ENCODE measurements at places on chromosomes 1 and 21.

DNA sequence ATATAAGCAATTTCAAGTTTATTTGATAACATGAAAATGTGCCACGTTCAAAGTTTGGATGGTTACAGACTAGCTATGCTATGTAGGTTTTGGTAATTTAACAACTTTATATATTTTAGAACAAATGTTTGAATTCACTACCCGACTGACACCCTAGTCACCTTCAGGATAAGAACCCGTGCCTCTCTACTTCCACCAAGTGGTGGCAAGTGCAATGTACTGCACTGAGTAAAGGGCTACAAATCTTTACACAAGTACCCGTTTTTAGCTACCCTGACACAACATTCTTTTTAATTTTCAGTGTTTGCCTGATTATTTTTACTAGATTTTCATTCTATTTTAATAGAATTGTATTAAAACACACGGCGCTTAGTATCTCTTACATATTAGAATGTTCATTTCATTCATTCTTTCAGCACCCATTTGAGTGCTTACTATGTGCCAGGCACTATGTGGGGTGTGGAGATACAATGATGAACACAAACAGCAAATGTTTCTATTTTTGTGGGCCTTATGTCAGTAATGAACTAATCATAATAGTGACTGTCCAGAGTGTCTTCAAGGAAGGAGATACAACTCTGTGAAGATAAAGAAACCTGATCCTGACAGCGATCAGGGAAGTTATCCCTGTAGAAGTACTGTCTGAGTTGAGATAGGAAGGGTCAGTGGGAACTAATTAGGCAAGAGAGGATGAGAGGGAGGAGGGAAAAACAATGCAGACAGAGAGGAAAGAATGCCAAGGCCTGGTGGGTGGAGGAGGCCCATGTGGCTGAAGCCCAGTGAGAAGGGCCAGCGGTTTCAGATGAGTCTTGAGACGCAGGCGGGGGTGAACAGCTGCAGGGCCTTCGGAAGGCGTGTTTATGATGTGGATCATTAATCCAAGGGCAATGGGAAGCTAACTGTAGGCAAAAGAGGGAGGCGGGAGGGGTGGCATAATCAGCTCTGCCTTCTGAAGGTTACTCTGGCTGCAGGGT is 3.8 kb downstream of the LCA5L start:
- DNase-seq: no peak

- DNase-seq: no peak
These were observed 53.9 kb downstream of the GALNT2 start for GRCh38 chr1:230120921-230121381.

DNA sequence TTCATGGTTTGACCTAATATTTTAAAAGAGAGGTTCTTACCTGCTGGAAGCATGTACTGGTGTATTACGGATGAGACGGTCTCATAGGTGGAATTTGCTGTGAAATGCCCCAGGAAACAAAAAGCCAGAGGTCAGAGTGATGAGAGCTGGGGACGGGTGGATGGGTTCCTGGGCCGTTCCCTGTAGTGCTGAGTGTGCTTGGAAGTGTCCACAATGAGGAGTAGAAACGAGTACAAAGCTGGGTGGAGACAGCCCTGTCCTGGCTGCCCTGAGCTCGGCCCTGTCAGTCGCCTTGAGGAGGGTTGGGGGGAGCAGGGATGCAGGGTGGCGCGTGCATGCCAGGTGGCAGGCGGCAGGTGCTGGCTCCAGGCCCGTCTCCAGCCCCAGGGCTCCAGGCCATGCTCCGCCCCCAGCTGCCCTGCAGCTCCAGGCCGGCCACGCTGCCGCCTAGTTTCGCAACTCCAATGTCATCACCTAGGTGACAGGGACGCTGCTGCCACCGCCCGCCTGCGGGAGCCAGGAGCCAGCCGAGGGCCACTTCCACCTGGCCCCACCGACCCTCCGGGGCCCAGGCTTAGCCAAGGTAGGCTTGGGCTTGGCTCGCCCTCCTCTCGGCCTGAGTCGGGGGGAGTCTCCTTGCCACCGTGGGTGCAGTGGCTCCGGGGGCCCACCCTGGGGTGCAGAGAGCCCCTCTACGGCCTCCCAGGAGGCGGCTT is 16.4 kb downstream of the TP73 start:
- no peak for DNase-seq

DNA sequence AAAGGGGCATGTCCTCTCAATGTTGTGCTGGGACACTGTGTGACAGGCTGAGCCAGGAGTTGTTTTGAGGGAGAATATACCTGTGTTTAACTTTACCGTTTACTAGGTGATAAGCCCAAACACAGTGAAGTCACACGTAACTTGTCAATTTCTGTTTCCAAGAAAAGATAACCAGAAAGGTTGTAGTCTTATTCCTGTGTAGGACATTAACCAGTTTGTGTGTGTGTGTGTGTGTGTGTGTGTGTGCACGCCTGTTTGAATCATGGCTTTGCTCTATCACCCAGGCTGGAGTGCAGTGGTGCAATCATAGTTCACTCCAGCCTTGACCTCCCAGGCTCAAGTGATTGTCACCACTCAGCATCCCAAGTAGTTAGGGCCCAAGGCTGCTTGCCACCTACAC is 83.6 kb downstream of the MRPS6 start:
- DNase-seq: no peak

DNA sequence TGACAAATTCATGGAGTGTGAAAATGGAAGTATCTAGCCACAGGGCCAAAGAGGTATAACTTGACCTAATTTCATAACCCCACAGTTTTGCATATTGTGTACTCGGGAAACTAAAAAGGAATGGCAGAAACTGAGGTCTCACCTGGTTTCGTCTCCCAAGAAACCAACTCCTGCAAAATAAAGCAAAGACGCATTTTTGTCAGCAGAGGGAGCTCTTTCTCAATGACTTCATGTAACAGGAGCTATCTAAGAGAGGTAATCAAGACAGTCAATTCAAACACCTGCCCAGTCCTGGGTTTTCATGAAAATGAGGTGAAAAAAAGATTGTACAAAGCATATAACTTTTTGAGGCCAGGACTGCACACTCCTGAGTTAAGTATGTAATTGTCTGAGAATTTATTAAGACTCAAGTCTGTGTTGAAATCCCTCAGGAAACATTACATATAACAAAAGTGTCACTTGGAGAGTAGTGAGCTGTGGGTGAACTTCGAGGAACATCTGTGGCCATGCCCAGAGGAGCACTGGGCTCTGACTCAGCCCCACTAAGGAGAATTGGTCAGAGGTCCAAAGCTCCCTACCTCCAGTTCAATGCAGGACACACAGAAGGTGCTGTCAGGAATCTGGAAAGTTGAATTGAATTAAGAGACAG is 17.6 kb downstream of the FCRL4 start:
- DNase-seq: no peak

DNA sequence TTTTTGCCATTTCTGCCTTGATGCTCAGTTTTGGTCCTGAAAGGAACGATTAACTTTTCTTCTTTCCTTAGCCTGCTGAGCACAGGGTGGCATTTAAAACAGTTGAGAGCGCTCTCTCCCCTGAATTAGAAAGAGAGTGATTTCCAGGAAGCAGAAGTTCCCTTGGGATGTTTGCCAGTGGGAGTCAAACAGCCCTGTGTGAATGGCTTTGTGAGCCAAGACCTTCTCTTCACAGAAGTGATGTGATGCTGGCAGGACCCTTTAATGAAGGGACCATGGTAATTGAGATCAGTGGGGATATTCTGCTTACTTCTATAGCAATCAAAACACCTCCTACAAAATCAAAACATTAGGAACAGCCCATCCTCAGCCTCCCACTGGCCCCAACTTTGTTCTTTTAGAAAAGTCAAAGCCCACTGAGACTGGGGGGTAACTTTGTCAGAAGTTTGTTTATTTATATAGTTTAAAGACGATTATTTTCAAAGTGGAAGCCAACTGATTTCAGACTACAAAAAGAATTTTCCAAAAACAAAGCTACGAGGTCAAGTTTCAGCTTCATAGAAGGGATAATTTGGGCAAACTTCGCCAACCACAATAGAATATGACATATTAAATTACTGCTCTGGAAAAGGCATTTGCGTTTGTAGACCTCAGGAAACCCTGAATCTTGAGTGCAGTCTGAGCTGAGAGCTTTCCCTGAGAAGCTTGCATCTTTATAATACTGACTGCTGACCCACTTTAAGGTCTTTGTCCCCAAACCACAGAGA is 122.7 kb downstream of the GABPA start:
- no peak for DNase-seq

GRCh38 chr1:31417148-31417547 is 4.1 kb downstream of the SERINC2 start:
- DNase-seq: no peak

DNA sequence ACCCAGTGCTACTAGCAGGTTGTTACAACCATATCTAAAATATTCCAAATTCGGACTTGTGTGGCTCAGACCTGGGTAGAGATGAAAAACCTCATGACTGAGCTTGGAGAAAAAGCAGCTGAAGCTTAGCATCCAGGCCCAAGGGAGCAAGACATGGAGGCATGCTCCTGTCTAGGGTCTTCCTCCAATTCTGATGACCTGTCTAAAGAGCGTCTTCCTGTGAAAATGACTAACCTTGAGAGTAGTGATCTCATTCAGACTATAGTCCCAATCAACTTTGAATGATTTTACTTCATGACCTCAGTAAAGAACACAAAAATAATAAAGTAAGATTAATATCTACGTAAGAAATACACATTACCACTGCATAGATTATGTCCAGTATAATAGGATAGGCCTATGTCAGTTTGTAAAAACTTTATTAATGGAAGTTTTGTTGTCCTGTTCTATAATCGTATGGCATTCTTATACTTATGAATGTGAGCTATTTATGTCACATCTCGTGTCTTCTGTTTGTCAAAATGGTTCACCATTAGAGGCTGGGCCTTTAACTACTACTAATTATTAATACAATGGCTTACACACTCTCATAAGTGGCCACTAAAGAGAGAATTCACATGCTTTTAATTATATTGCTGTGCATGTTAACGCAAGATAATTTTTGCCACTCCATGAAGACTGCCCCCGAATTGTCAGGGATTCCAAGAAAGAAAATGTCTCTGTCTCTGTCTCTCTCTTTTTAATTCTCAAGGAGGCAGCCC is 201.3 kb downstream of the NCAM2 start:
- DNase-seq: no peak

- DNase-seq: no peak
These were observed 72.0 kb downstream of the MAN1C1 start for GRCh38 chr1:25688390-25689119.

- DNase-seq: peak; percentile 27
These were observed 169.7 kb downstream of the TRIM33 start for GRCh38 chr1:114341299-114341698.

GRCh38 chr1:245248231-245248731 is 93.5 kb downstream of the KIF26B start:
- DNase-seq: no peak

DNA sequence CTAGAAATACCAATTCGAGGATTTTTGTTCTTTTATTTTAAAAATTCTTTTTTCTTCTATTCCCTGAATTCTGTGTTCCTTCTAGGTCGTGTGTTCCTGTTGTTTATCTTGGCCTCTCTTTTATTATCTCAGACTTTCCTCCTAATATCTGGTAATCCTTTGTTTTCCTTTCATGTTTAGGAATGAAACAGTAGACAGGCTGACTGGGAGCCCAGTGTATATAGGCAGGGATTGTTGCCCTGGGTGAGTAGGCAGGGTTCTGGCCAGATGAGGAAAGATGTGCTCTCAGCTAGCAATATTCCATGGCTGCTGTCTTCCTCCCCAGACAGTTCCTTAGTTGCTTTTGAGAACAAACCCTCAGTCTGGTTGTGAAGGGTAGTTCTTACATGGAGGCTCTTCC is 161.8 kb upstream of the PDE4B start:
- no peak for DNase-seq

DNA sequence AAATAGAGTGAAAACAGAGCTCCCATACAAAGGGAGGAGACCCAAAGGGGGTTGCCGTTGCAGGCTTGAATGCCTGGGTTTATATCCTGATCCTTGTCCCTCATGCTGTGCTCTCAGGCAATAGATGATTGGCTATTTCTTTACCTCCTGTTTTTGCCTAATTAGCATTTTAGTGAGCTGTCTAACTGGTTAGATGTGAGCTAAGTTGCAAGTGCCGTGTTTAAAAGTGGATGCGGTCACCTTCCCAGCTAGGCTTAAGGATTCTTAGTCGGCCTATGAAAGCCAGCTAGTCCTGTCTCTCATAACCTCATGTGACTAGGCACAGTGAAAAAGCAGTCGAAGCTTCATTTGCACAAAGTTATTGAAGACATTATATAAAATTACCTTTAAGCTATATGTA is 356.7 kb upstream of the TMPRSS15 start:
- no peak for DNase-seq

DNA sequence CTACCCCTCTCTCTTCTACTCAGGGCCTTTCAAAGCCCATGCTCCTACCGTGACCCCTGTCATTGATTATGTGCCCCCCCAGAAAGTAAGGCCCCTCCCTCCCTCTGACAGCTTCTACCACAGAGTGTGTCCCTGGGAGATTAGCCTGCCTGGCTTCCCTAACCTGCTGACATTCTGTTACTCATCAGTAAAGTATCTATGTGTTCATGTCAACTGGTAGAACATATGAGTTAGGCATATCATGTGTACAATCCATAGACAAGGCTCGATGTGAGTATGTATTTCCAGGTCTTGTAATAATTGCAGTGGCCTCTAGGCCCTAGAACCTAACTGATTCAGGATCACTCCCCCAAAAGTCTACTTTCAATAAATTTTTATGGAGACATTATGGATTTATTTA is 120.0 kb downstream of the GIPC2 start:
- no peak for DNase-seq

All from stimulated activated CD8-positive, alpha-beta memory T cell treated with anti-CD3 and anti-CD28 coated beads, Interleukin-7, amount 100 ng/mL, for 1 hour (primary cell).